ENCODE measurements at places on chromosomes 7 and 10.

- DNase-seq = no peak
These were observed 62.1 kb downstream of the PTEN start for GRCh38 chr10:87925570-87925969.

- DNase-seq = no peak
These were observed 364.7 kb downstream of the SORCS1 start for GRCh38 chr10:106799776-106800175.

- DNase-seq = no peak
These were observed 22.0 kb upstream of the TM9SF3 start for GRCh38 chr10:96608805-96609204.

GRCh38 chr10:129532838-129533237 lies 65.8 kb downstream of the MGMT start:
- DNase-seq = no peak

- DNase-seq = no peak
These were observed 127.2 kb upstream of the SP8 start for GRCh38 chr7:20913853-20914252.

GRCh38 chr7:110877016-110877415 lies 213.9 kb upstream of the LRRN3 start:
- no peak for DNase-seq

GRCh38 chr7:158374586-158374985 lies 213.0 kb downstream of the PTPRN2 start:
- DNase-seq = no peak

DNA sequence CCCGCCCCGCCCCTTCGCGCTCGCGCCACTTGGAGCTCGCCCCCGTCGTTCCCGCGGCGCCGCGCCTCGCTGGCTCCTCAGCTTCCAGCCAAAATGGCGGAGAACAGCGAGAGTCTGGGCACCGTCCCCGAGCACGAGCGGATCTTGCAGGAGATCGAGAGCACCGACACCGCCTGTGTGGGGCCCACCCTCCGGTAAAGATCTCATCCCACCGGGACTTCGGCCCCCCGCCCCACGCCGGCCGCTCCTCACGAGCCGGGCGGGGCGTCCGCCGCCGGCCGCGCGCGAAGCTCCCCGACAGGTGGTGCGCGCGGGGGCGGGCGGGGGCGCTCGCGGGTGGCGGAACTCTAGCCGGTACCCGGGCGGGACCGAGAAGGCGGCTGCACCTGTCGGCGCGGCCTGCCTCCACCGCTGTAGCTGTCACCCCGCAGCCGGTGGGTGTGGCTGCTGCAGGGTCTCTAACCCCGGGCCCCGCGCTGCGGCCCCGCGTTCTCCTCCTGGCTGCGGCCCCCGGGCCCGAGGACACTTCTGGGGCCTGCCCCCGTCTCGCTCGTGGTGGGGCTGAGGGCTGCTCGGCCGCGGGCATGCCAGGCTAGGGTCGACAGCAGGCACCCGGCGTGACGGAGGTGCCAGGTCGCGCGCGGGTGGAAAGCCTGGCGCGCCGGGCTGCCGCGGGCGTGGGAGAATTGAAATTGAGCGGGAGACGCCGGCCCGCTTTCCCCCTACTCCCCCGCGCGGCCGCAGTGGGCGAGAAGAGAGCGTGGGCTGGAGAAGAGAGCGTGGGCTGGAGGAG lies at the start of gene EXOC6:
Gene EXOC6, plus strand, starts transcription at position 80 of the 793 bp plus-strand sequence. Its CDS starts 14 bp downstream, at position 94.
- DNase-seq = peak; percentile 65

DNA sequence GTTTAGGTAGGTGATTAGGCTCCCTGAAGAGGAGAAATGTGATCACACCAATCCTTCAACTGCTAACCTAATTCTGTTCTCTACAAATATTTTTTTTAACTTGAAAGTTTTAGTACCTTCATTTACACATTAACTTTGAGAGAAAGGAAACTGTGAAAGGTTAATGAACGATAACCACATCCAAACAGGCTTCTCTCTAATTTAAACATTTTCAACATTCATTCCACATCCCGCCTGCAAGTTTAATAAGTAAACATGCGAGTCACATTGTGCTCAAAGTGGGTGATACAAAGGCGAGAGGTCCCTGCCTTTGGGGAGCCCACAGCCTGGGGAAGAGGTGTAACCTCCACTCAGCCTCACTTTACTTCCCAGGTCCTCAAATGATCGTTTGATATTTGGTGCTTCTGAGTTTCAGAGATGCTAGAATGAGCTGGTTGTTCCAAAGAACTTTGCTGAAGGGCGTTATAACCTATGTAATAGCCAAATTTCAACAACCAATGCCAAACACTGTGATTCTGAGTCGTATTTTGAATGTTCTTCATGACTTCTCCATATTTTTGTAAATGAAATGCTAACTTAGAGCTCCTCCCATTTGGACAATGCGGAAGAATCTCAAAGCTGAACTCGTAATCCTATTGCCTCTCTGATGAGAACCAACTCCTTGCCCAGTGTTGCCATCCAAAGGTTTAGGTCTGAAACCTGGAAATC lies 47.5 kb downstream of the DENND2A start:
- DNase-seq = no peak

DNA sequence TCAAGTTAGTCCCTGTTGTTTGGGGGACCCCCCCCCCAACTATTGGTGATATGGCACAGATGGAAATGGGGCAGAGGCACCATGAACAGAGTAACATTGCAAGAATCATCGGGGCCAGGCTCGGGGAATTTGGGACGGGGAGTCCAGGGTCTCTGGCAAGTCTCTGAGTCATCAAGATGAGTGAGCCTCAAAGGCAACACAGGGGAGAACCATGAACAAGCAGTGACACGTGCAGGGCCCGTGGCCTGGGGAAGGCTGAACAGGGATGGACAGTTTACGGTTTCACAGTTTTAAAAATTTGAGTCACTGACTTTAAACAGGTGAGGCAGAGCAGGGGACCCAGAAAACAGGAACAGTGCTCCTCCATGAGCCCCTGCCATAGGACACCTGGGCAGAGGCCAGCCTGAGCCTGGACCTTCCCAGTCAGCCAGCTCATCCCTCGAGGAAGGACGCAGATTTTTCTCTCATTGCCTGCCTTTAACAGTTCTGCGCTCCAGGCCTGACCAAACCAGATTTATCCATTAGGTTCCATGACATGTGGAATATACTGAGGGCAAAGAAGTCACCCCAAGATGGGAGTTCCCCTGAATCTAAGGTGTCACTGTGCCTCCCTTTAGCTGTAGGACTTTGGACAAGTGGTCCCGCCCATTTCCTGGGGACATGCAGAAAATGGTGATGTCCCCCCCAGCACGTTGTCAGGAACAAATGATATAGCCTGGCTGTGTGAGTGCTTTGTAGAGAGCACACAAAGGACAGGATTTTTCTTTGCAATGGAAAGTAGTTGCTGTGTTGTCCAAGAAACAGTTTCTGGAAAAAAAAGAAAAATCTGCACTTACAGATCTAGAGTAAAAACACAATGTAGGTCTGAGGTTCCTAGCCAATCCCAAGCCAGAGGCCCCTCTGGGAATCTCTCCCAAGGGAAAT lies 23.8 kb downstream of the CHST15 start:
- no peak for DNase-seq

GRCh38 chr10:86579883-86580520 lies 58.4 kb upstream of the WAPL start:
- no peak for DNase-seq

DNA sequence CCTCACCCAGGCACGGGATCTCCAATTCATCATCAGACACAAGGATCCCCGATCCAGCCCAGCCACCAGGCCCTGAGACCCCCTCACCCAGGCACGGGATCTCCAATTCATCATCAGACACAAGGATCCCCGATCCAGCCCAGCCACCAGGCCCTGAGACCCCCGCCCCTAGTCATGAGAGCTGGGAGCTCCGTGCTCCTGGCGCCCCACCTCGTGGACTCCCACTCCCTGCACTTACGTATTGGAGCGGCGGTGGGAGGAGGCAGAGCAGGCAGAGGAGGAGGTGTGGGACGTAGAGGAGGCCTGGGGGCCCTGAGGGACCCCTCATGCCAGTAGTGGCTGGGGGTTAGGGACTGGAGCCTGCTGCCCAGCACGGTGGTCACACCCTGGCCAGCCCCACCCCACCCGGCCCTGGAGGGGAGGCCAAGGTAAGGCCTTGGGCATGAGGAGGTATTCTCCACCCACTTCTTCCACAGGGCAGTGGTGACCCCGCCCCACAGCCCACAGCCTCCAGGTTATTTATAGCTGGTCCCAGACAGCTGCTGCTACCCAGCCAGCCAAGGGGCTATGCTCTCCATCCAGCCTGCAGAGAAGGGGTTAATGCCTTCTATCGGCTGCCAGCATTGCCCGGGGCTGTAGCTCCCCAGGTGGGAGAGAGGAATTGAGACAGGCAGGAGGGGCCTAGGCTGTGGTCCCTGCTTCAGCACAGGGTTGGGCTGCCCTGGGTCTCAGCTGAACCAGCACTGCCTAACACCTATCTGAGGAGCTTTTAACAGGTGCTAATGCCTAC lies 17.6 kb upstream of the CRHR2 start:
- no peak for DNase-seq

GRCh38 chr7:150389532-150389816 lies 10.3 kb downstream of the ZNF775 start:
- DNase-seq = no peak

DNA sequence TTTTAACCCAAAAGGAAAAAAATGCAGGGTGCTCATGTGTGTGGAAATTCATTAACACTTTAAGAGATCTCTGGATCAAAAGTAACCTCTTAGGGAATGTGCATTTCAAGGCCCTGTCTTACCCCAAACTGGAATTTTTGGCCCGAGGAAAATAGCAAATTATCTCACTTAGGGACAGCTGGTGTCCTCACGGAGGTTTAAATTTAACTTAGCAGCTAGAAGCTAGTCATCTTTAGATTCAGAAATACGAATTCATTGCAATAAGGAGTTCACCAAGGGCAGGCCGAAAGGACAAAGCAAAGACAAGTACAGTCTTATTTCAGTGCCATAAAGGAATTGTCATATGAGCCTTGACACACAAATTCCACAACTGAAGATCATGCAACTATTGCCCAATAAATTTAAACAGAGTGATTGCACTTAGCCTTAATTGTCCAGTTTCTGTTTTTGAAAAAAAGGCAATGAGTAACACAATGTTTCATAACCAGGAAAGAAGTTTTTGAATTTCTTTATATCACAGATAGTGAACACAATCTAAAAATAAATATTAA lies 22.4 kb upstream of the SEMA3C start:
- DNase-seq = peak; percentile 86

- no peak for DNase-seq
These were observed 82.2 kb downstream of the MDFIC start for GRCh38 chr7:115004121-115004520.

GRCh38 chr10:51001587-51001986 lies 72.7 kb upstream of the PRKG1 start:
- peak; percentile 48 for DNase-seq

Measured in AG10803 (cell line).